ENCODE measurements at places on chromosomes 1 and 21.

DNA sequence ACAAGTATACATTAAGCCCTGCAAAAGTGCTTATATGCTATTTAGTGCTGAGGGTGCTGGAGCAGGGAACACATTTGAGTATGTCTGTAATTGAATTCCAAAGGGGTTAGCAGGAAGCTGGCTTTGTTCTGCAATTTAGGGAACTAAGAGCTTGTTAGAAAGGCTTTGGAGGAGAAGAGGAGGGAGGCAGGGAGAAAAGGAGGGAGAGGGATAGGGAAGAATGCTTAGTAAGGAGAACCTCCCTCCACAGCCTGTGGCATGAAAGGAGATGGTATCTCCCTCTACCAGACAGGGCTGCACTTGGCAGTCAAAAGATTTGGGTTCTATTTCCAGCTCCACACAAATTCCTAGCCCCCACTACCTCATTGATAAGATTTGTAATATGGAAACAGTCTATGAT lies 217.8 kb downstream of the DAB1 start:
- no peak for DNase-seq

- no peak for DNase-seq
These were observed 9.2 kb downstream of the RPS6KA1 start for GRCh38 chr1:26538480-26539412.

DNA sequence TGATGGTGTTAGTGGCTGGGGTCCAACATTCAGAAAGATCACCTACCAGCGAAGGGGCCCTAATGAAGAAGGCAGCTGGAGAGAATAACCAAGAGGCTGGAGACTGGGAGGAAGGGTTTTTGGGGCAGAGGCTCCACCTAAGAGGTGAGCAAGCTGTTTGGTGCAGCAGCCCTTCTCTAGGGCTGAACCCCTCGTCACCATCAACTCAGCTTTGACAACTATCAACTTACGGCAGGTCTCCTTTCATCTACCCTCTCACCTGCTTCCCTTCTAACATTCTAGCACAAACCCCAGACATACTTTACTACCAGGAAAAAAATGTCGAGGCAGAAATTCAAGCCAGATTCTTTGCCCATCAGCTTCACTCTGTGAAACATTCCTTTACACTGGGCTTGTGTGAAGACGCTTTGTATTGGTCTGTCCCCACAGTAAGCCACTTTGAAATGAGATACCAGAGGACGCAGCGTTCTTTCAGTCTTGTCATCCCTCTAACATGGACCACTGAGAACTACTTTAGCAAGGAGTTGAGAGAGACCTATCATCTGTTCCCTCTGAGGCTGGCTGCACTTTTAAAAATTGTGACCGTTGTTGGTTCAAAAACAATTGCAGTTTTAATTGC lies 84.6 kb downstream of the RAVER2 start:
- DNase-seq: no peak

GRCh38 chr1:41365320-41365633 lies 4.0 kb downstream of the FOXO6 start:
- DNase-seq: no peak

DNA sequence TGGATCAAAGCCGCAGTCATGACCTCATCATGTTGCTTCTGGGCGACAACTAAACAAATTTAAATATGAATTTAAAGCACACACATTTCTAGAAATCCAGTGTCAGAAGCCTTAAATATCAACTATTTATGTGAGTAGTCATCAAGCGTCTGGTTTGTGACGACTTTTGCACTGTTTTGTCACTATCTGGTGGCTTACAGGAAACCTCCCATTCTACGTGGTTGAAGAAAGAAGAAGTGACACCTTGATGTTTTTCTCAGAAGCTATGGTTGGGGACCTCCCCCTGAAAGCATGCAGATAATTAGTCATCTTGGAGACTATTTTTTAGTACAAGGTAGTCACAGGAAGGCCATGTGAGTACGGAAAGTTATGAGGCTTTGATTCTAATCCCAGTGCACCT lies 58.5 kb downstream of the TENT5C start:
- no peak for DNase-seq

- DNase-seq: no peak
These were observed 1.4 kb downstream of the BCL10 start for GRCh38 chr1:85274969-85275453.

GRCh38 chr1:14321422-14321821 lies 277.1 kb upstream of the KAZN start:
- DNase-seq: no peak

DNA sequence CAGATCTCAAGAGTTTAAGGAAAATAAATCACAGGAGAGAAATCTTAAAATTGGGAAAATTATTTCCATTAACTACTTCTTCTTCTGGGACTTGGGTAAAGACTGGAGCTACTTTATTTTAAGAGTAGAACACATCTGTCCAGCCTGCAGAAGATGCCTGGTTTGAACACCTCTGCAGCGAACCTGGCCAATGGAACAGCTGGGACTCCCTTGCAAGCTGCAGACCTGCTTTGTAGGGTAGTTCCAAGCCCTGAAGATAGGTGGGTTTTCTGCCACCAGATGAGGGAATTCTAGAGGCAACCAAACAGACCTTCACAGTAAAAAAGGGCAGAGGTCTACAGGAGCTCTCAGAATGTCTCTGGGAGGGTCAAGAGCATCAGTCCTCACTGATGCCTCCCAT lies 86.5 kb upstream of the CACNA1E start:
- no peak for DNase-seq

GRCh38 chr21:45448810-45449657 lies 44.1 kb downstream of the COL18A1 start:
- no peak for DNase-seq

GRCh38 chr1:211892577-211892976 lies 62.0 kb upstream of the LPGAT1 start:
- no peak for DNase-seq

- no peak for DNase-seq
These were observed 92.0 kb downstream of the ETS2 start for GRCh38 chr21:38897532-38898421.

GRCh38 chr1:187326557-187326956 lies 497.8 kb downstream of the PLA2G4A start:
- DNase-seq: no peak

DNA sequence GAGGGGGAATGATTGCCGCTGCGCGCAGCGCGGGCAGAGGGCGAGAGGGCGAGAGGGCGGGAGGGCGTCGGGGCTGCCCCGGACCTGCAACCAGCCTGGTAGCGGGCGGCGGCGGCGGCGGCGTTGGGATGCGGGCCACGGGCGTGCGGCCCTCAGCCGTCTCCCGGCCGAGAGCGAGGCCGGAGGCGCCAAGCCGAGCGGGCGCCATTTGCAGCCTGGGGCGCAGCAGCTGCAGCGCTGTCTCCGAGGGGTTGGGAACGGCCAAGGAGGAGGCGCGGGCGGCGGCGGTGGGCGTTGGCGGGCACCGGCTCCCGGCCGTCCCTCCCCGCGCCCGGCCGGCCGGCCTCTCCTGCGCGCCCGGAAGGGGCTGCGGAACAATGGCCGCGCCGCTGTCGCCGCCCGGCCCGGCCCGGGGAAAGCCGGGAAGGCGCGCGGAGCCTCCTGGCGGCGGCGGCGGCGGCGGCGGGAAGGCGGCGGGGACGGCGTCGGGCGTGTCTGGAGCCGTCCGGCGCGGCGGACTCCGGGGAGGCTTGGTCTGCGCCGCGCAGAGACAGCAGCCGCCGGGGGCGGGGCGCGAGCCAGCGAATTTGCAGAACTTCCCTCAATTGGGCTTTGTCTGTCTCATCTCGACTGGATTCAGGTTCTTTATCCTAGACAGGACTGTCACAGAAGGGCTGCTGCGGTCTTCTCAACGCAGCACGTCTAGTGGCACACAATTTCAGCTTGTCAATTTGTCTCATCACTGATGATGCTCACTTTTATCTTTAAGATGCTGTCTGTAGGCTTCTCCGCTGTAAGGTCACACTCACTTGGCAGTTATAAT lies 35.7 kb downstream of the ZBTB8B start:
- no peak for DNase-seq

GRCh38 chr1:186798960-186799688 lies 29.6 kb upstream of the PLA2G4A start:
- no peak for DNase-seq

DNA sequence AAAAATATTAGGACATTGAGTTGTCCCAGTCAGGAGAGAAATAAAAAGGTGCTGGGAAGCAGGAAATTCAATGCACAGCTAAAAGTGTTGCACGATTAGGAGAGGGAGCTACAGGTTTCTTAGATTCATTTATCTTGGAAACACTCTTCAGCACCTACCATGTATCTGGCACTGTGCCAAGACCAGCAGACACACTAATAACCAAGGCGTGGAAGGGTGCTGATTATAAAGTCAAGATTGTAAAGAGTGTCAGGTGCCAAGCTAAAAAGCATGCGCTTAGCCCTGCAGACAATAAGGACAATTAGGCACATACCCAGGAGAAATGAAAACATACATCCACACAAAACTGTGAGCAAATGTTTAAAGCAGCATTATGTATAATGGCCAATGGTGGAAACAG lies 129.9 kb downstream of the DSCAM start:
- DNase-seq: no peak

DNA sequence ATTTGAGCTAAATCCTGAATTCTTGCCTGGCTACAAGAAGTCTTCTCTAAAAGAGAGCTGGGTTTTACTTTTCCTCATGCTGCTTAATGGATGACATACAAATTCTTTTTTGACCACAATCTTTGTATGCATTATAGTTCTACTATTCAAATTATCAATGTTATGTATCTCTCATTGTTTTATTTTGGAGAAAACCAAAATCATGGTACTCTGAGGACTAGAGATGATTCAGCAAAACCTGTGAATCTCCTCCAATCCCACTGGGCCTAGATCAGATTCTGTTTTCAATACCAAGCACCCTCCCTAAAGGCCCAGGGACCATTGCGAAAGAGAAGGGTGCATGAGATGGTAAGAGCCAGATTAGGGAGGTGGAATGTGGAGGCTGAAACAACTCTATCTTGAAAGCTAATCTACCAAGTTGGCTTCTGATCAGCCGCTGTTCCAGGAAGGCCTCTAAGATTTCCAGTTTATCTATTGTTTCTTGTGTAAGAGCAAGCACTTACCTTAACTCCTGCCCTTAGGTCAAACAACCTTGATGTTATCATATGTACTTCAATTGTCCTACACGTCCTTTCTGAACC lies 547.2 kb downstream of the PLPP3 start:
- no peak for DNase-seq

GRCh38 chr1:205071028-205071409 lies 13.2 kb downstream of the TMEM81 start:
- DNase-seq: no peak

DNA sequence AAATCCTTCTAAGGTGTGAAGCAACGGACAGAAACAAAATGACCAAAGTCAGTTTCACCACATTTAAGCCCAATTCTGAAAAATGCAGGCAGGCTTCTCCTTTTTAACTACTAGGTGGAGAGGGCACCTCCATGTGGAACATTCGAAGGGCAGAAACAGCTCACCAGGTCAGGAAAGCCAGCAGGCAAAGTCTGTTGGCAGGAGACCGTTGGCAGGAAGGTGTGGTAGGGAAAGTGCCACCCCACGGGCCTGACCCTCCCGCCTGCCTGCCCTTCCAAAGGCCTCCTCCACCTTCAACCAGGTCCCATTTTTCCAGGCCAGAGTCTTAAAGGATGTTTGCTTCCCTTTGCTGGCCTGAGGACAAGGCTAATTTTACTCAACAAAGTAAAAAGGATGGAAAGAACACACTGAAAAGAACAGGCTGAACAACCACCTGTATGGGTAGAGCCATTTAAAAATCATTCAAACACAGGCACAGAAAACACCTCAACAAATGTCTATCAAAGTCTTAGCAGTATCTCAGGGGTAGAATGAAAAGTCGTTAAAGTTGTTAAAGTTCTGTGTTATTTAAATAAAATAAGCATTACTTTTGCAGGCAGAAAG lies 26.4 kb downstream of the CAPZB start:
- DNase-seq: no peak

- no peak for DNase-seq
These were observed 3.3 kb upstream of the ADAR start for GRCh38 chr1:154611150-154611862.

GRCh38 chr1:56432166-56432971 lies 147.0 kb downstream of the PLPP3 start:
- DNase-seq: no peak

DNA sequence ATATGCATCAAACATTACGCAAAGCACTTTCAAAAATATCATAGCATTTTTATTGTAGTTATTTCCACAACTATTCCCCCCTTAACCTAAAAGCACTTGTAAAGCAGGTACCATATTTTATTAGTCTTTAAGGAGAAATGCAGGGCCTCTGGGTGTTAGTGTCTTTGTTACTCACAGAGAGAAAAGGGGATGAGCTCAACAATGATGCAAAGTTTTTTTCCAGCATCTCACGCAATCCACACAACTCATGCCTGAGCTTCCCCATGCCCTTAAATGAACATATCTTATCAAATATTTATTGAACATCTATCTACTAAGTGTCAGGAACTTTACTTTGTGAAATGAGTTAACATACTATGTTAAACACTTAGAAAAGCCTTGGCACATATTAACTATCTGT lies 50.6 kb downstream of the BEND5 start:
- no peak for DNase-seq

DNA sequence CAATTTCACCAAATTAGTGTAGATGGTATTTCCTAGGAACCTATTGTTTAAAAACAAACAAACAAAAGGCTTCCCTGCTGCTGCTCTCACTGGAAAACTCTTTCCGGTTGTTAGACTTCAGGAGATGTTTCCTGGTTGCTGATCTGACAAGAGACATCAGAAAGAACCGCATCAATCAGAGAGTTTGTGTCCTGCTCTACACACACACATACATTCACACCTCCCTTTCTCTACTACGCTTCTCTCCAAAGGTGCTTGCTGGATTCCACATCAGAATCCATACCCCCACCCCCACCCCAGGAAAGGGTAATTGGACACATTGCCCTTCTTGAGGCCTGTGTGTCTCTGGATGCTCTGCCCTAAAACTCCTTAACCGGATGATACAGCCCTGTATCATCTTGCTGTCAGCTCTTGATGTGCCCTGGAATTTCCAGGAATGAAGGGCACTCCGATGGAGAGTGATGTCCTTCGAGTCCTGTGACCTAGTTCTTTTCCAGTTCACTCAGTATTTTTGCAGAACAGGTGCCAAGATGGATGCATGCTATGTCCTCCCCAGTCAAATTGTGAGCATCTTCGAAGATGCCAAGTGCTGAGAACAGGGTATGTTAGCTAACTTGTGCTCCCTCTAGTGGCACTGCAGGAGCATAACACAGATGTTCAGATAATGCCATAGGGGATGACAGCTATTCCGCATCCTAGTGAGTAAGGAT lies 113.7 kb upstream of the SLC35F3 start:
- no peak for DNase-seq

- no peak for DNase-seq
These were observed 21.7 kb downstream of the GLIS1 start for GRCh38 chr1:53717025-53717804.
